ENCODE measurements at places on chromosomes 2 and 18. TPM values are rescaled to one million over a fixed set of nuclear protein-coding genes. Genes with fewer than 3 reads are reported as not detected.

DNA sequence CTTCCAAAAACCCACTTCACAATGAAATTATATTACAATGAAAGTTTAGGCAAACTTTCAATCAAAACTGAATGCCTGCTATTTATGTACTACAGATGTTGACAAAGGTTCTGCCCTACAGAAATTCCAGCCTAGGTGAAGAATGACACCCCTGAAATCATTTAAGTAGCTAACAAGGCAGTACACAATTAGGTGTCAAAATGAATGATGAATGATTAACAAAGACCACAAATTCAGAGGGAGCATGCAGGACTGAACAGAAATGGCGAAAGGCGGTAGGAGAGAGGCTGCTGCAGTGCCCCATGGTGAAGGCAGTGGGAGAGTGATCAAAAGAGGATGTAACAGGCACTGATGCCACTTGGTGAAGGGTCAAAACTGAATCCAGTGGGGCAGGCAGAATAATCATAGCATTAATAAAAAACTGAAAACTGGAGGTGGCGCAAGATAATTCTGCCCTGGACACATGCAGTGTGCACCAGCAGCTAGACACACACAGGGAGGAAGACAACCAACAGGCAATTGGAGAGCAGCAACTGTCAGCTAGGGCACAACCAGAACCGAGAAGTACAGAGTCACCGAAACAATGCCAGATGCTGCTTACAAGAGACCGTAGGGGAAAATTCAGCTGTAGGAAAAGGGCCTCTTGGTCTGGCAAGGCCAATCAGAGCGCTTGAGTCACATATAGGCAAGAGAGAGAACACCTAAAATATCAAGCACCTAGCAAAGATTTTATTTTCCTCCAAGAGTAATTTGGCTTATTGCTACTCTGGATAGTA, 4.5 kb downstream of the TMEM131 start:
- no peak for DNase-seq

AQP4 gene
- 1.1 TPM for total RNA-seq

HJURP gene
- not detected for total RNA-seq

CPO gene
- not detected for total RNA-seq

DNA sequence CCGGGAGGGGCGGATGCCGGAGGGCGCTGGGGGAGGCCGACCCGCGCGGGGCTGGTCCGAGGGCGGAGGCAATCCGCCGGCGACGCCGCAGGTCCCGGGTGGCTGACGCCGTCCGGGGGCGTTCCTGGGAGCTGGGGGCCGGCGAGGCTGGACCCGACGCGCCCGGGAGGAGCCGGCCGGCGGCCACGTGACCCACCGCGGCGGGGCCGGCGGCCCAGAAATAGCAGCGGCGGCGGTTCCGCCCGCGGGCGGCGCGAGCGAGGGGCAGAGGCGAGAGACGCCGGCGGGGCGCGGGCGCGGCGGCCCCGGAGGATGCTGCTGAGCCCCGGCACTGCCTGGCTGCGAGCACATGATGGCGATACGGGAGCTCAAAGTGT, at the start of gene RAB31:
TSS of gene RAB31 (plus strand) at position 245 of the 377 bp plus-strand sequence. CDS start at position 350, 105 bp downstream.
- DNase-seq, result peak; percentile 89

- no peak for DNase-seq
These were observed 42.3 kb upstream of the MYO1B start for GRCh38 chr2:191202881-191203397.

MEP1B gene
- not detected for total RNA-seq

- no peak for DNase-seq
These were observed 17.5 kb downstream of the REEP1 start for GRCh38 chr2:86319700-86320580.

All from uterus (tissue), 4 donors.